ENCODE measurements at places on chromosomes 11 and 22.

DNA sequence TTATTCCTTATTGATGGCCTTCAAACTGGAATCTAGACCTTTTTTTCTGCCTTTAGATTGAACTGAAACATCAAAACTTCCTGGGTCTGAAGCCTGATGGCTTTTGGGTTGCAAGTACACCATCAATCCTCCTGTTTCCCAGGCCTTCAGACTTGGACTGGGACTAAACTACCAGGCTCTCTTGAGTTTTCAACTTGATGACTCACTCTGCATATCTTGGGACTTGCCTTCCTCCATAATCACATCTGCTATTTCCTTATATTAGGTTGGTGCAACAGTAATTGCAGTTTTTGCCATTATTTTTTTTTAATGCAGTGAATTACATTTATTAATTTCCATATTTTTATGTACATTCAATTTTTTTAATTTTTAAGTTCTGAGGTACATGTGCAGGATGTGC, 7.0 kb downstream of the OR51B5 start:
- no peak for DNase-seq

DNA sequence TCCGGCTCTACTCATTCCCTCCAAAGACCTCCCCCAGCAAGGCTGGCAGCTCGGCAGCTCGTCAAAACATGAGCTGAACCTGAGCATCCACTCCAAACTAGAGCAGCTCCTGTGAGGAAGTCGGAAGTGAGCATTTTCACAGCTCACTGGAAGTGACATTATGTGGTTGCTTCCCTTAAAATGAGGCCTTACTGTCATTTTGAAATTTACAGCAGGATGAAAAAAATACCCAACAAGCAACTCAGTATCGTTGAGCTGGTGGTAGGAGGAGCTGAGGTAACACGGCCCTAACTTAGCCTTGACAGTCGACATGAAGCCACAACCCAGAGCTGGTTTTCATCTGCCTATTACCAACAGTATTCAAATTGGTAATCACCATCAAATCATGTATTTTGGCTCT, 38.0 kb upstream of the ARFGAP3 start:
- DNase-seq: no peak

DNA sequence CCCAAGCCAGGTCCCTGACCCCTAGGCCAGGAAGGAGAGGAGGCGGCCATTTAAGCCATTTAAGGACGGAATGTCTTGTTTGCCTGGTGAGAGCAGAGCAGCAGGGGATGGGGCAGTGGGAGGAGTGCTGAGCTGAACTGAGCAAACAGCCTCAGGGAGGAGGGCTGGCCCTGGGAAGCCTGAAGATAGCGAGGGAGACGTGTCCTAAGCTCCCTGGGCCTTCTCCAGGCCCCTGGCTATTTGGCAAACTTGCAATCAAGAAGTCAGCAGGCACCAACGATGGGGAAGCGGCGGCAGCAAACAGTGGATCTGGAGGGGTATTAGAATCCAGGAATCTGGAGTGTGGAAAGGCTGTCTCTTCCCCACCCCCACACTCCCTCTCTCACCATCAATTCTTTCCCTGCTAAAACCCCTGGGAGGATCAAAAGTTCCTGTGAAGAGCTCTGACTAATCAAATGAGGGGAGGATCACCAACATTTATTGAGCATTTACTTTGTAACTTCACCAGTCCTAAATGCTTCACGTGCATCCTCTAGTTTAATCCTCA, 8.8 kb downstream of the BCL9L start:
- peak; percentile 79 for DNase-seq

DNA sequence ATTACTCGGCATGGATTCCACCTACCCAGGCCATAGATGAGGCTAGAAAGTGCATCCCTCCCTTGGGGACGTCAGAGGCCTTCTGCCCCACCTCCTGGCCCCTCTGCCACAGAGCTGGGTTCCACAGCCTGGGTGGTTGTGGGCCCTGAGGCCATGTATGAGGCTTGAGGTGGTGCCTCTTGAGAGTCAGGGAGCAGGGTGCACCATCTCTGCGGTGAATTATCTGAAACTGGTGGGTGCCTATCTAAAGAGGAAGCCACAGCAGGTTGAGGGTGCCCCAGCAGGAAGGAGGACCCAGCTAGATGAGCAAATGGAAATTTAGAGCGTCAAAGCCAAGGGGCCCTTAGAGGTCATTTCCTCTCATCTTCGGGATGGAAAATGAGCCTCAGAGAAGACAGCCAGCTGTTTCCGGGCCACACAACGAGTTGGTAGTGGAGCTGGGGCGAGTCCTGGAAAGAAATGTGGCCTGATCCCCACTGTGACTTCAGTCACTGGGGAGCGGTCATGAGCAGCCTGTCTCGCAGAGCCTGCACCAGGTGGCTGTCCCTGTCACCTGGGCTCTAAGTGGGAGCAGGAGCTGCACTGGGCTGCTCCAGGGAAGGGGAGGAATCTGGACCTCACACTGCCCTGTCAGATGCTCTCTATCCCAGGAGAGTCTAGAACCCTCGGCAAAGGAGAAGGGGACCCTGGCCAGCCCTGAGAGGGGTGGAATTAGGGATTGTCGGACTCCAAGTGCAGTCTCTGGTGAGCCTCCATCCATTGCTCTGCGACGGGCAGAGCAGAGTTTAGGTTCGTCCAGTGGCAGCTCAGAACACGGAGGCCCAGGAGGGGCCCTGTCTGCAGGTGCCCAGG, 7.3 kb downstream of the ADORA2A start:
- no peak for DNase-seq

DNA sequence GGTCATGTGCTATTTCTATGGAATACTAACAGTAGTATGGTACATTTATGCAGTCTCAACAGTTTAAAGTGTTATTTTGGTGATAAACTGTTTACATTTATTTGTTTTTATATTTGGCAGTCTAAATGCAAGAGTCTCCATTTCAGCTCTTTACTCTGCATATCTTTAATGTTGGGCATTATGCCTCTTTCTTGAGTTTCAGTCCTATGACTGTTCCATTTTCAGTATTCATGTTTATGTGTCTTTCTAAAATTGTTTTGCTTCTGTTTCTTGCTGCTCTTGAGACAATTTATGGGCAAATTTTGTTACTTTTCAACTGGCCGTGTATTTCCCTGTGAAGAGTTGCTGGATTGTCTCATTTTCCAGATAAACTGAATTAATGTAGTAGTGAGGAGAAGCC, 6.6 kb upstream of the RAB30 start:
- no peak for DNase-seq

DNA sequence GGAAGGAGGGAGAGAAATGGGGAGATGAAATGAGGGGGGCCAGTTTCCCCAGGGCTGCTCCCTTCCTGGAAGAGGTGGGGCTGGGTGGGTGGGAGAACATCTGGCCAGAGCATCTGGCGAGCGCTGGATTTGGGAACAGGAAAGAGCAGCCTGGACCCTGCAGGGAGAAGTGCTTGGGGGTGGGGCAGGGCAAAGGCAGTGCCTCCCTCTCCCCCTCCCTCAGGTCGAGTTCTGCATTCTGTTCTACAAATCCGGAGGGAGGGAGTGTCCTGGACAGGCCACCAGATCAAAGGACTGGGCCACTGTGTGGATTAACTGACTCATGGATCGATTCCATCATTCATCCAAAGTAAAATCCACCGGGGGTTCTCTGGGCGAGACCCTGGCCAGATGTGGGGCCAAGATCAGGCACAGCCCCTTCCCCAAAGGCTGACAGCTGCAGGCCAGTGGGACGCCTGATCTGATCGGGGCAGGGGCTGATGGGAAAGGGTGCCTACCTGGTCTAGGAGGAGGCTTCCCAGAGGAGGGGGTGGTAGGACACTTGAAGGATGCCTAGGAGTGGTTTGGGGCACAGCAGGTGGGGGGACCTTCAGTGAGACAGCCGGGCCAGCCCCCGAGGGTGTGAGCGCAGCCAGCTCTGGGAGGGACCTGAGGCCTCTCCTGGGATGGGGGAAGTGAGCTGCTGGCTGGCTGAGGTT, 57.5 kb downstream of the CACNA1I start:
- no peak for DNase-seq

DNA sequence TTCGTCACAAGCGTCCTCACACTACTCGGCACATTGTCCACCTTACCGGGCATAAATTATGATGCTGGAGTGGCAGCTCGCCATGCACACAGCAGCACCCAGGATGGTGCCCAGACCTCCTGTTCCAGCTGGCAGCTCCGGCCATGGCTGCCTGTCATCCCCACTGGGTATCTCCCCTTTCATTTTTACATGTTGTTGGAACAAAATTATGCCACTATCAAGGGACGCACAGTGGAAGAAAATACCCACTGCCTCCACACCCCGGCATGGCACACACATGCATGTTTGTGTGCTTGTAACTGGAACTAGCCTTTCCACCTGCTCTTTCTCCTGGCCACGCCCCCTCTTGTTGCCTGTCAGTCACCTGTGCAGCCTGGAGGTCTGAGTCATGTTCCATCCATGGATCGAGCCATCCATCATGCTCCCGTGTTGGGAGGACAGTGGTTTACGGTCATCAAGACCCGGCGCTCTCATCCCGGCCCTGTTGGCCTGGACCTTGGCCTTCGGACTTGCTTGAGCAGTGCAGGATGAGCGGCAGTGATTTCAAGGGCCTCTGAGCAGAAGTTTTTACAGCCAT, 1069.6 kb downstream of the BRD1 start:
- DNase-seq: no peak

- DNase-seq: no peak
Observed at GRCh38 chr11:102783720-102784119, 3.3 kb upstream of the MMP10 start.

GRCh38 chr11:74460481-74461154, 6.7 kb downstream of the KCNE3 start:
- no peak for DNase-seq

DNA sequence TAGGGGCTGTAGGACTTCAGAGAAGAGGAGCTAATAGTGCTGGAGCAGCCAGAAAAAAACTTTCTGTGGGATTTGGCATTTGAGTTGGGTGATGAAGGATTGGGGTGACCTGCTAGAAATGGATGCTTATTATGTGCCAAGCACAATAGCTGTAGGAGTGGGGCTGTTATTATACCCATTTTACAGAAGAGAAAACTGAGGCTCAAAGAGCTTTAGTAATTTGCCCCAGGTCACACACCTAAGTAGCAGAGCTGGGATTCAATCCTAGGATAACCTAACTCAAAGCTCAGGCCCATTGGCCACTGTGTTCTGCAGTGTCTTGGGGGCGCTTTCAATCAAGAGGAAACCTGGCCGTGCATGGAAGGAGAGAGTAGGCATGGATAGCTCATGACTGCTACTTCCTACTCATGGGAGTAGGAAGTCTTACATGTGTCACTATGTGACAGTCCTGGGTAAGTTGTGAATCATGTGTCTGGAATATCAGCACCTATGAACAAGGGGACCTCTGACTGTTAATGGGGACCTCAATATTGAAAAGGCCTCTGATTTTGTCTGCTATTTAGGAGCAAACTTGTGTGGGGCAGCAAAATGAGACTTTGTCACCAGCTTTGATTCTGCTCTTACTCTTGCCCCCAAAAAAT, 6.1 kb upstream of the ELF5 start:
- DNase-seq: no peak

DNA sequence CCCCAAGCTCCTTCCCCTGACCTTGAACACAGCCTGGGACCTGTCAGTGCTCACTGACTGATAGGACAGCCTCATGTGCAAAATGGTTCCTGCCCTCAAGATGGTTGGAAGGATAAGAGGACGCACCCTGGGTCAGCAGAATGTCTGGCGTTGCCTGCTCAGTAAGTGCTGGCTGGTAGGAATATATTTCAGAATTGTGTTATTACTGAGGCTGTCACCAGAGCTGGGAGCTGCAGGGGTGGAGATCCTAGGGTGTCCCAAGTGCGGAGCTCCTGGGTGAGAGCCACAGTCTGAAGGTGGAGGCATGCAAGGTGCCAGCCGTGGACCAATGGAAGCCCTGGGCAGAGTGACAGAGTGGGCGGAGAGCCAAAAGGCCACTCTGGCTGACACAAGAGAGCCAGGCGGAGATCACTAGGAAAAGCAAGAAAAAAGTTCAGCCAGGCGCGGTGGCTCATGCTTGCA, 1.0 kb upstream of the SEC14L4 start:
- DNase-seq: no peak

DNA sequence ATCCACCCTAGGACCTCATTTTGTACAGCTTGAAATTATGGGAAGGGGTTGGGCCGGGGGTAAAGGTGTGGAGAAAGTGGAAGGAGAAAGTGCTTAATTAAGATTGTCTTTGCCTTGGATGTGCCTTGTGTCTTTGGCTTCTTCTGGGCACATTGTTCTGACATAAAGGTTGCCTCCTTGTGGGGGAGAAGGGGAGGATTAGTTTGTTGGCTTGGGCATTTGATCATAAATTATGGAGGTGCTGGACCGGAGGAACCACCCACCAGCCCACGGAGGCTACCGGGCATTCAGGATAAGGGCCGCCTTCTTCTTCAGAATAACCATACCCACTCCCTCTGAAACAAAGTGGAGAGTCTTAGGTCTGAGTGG, 1.3 kb downstream of the PAFAH1B2 start:
- no peak for DNase-seq

DNA sequence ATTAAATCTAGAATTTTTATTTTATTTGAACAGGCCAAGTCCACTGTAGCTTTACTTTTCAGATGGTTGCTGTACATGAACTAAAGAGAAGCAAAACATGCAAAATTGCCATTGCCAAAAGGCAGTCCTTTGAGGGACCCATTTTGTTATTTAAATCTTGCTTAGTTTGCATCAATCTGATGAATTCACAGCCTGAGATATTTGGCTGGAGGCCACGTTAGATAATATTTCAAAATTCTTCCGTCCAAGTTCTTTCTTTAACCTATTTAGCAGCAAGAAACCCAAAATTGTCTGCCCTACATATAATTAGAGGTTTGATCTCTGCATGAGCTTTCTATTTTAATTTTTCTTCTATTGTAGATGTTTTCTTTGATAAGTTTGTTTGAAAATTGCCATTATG, 1706.9 kb upstream of the RAG2 start:
- DNase-seq: no peak

GRCh38 chr11:113124006-113124405, 162.8 kb downstream of the NCAM1 start:
- no peak for DNase-seq

- no peak for DNase-seq
Observed at GRCh38 chr11:122268601-122269130, 152.7 kb upstream of the BLID start.

DNA sequence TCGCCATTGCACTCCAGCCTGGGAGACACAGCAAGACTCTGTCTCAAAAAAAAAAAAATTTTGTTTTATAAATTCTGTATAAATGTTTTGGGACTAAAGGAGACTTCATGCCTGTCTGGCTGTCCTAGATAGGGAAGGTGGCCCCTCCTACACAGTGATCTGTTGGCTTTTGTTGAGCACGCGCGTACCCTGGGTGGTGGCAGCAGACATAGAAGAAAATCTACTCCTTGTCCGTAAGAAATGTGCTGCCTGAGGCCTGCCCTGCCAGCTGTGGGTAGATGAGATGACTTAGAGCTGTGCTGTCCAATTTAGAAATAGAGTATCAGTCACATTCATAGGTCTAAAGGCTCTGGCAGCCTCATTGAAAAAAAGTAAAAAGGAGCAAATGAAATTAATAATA, 37.0 kb downstream of the AP2A2 start:
- no peak for DNase-seq

GRCh38 chr11:28251257-28251656, 143.1 kb downstream of the METTL15 start:
- DNase-seq: no peak

DNA sequence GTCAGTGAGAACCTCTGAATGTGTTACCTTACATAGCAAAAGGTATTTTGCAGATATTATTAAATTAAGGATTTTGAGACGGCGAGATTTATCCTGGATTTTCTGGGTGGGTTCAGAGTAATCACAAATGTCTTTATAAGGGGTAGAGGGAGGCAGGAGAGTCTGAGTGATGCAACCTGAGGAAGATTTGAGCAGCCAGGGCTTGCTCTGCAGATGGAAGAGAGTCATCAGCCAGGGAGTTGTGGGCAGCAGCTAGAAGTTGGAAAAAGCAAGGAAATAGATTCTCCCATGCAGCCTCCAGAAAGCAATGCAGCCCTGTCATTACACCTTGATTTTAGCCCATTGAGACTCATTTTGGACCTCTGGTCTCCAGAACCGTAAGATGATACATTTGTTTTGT, 4.1 kb upstream of the WDR74 start:
- DNase-seq: no peak
